ENCODE measurements at places on chromosomes 6 and 20.
A peak's percentile ranks its signal among the peaks of the same experiment; 100 is the strongest.

DNA sequence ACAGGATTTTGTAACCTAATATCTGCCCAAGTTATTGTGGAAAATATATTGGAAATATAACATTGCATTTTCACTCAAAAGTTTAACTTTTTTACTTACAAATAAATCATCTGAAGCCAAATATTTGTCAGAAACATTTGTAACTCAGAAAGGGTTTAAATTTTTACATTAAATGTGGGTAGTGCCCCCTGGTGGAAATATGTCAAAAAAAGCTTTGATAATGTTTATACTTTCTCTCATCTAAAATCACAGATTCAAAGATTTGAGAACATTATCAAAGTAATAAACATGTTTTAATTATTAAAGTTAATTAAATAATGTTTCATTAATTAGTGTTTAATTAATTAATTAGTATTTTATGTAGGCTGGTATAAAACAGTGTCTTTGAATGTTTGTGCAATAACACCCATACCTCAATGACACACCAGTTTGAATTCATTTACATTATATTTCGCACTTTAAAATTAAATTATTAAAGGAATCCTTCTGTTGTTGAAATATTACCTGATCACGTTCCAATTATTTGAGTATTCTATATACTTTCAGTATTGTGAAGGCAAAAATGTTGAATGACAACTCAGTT is 320.1 kb upstream of the FKBP1C start:
- no peak for DNase-seq

- no peak for DNase-seq
Observed at GRCh38 chr6:168007592-168008338, 10.3 kb downstream of the KIF25 start.

- DNase-seq = no peak
Observed at GRCh38 chr6:168939796-168940195, 313.9 kb downstream of the THBS2 start.

DNA sequence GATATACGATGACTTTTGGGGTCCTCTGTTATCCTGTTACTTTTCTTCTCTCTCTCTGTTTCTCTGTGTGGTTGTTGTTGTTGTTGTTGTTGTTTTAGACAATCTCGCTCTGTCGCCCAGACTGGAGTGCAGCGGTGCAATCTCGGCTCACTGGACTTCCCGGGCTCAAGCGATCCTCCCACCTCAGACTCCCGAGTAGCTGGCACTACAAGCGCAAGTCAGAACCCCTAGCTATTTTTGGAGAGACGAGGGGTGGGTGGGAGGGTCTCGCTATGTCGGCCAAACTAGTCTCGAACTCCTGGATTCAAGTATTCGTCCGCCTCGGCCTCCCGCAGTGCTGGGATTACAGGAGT is 19.1 kb upstream of the ABT1 start:
- DNase-seq = no peak

- no peak for DNase-seq
Observed at GRCh38 chr6:169005166-169005565, 248.5 kb downstream of the THBS2 start.

DNA sequence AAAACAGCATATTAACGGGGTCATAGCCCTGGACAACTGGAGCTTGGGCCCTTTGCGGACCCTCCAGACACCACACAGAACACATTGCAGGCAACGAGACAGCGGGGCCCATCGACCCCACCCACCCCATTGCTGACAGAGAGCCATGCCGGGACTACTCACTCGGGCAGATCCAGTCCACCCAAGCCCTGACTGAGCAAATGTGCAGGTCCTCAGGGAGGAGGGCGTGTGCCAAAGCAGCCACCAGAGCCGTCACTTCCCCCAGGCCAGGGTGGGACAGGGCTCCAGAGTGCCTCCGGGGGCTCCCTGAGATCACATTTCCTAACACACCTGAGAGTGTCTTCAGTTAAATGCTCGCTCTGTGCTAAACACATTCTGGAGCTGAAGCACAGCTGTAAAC is 114.9 kb downstream of the CDH4 start:
- no peak for DNase-seq

DNA sequence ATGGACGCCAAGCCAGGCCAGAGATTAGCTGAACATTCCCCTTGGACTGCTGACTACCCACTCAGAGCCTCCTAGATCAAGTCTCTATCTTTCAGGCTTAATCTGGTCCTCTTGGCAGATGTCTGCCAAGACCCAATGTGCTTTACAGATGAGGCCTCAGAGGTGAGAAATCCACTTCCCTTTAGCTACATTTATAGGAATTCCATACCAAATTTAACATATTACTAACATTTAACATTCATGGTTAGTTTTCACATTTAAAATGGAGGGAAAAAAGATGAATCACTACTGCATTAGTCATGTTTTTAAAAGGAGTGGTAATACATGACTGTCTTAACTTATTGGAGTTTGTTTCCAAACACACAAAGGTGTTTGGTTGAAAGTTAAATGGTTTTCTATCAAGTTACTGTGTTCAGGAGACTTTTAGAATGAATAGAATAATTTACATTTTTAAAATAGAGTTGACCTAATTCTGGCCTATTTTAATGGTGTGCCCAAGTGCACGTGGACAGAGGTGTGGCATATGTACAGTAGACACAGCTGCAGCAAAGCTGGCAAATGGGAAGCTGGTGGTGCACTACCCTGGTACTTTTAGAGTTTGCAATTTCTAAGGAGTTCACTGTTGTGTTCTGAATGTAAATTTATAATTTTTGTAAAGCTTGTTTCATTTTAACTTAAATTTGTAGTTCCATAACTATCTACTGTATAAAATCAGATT is 41.9 kb upstream of the CALHM6 start:
- DNase-seq = no peak

DNA sequence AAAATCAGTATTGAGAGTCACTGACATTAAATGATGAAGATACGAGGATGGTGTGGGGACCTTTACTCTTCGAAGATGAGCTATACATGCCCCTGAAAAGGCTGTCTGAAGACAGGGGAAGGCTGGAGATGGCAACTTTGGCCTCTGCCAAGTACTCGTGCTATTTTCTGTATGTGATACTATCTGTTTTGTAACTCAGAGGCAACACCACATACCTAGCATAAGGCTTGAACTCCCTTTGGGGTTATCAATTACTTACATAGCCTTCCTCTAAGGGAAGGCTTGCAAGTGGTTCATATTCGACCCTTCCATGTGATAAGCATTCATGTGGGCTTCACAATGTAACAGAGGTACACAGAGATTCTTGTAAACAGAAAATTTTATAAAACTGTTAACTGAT is 68.7 kb upstream of the FBXO30 start:
- no peak for DNase-seq

DNA sequence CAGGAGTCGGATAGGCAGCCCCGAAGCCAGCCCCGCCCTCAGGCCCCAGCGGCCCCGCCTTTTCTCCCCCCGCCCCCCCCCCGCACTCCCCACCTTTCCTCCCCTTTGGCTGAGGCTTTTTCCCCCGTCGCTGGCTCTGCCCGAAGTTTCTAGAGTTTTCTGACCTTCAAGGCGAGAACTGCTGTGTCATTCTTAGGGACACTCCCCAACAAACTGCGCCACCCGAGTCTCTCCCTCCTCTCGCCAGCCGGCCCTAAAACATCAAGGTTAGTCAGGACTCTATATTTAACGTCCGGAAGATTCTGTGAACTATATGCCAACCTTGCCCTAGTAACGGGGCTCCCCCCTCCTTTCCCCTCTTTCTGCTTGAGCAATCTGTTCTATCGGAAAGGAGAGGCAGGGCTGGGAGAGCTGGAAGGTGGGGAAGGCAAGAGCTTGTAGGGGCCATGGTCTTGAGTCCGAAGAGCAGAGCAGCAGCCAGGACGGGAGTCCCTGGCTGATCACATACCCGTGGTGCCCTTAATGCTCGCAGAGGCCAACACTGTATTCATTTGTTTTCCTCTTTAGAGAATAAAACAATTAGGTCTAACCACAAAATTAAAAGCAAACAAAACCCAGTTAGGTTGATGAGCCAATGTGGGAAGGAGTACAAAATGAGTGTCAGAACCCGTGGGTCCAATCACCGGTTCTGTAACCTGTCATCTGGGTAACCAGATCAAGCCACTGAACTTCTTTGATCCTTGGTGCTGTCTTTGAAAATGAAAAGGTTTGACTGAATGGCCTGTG is 5.3 kb upstream of the HSPA1B start:
- DNase-seq = peak; percentile 60

DNA sequence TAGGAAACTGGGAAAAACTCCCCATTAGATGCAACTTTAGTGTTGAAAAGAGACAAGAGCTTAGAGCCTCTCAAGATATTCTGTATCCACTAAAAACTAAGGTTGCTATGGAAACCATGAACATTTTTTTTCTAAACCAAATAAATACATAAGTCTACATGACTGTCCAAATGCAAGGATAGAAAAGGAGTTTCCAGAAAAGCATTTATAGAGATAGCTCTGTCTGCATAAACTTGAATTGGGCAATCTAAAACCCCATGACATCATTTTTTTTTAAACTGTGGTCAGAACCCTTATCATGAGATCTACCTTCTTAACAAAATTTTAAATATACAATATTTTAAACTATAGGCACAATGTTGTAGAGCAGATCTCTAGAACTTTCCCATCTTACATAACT is 36.4 kb upstream of the FAM83B start:
- DNase-seq = no peak

GRCh38 chr6:8642131-8642530 is 206.8 kb upstream of the SLC35B3 start:
- DNase-seq = no peak

DNA sequence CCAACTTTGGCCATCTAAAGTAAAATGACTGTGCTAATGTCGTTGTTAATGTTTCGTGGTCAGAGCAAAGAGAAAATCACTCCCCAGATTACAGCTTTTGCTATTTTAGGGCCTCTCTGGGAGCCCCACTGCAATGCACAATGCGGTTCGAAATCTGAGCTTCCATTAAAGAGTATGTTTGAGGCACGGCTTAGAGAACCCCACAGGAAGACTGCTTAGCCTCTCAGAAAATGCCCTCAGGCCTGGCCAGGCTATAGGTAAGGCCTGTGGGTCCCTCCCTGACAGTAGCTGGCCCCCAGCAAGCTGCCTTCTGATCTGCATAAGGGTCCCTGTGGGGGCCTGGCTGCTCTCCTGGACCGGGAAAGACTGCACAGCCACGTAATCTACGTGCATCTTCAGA is 274.6 kb downstream of the PTPRT start:
- DNase-seq = no peak

- DNase-seq = no peak
Observed at GRCh38 chr20:23290761-23291574, 59.6 kb upstream of the NXT1 start.

- DNase-seq = no peak
Observed at GRCh38 chr6:68282646-68283045, 352.4 kb upstream of the ADGRB3 start.

DNA sequence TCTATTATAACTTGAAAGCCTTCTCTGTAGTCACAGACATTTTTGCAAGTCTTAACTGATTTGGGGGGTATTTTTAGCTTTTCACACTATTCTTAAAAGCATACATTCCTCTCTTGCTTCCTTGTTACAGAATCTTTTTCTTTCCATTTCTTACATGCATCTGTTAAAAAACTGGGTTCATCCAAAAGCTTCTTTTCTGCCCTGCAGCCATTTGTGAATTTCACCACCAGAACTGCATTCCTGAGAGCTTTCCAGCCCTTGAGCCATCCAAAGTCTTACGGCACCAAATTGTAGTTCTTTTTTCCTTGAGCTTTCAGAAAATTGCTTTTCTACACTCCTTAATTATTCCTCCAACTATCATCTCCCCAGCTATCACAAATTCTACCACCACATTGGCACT is 19.7 kb upstream of the GSTA4 start:
- DNase-seq = no peak

DNA sequence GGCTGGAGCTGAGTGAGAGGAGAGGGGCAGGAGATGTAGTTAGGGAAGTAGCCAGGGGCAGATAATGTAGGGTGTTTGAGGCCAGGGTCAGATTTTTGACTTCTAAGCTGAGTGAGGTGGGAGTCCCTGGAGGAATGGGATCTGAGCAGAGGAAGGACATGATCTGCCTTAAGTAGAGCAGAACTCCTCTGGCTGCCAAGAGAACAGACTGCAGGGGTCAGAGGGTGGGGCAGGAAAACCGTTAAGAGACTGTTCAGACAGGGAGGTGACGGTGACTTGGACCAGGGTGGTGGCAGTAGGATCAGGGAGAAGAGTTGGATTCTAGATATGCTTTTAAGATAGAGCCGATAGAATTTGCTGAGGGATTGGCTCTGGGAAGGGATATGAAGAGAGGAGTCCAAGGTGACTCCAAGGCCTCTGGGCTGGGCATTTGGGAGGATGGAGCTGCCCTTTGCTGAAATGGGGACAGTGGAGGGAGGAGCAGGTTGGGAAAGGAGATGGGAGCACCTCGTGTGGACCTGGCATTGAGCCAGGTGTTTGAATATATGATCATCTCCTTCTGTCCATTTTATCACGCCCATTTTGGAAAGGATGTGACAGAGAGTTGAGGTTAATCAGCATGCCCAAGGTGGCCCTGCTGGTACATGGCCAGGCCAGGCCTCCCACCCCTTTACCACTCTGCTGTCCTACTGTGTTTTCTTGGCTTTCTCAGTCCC is 18.8 kb downstream of the EYA2 start:
- DNase-seq = no peak

GRCh38 chr6:112717401-112717800 is 370.3 kb downstream of the RFPL4B start:
- no peak for DNase-seq

GRCh38 chr20:50959543-50960126 is 1.0 kb downstream of the MOCS3 start:
- DNase-seq = no peak

DNA sequence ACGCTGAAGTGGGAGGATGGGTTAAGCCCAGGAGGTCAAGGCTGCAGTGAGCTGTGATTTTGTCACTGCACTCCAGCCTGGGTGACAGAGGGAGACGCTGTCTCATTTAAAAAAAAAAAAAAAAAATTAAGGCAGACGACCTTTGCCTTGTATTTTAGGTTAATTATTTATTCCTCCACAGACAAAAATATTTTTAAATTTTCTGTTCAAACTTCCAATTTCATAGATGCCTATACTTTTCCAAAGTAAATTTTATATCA is 6.3 kb upstream of the SMIM28 start:
- no peak for DNase-seq

GRCh38 chr20:53337390-53338101 is 256.1 kb downstream of the ZNF217 start:
- no peak for DNase-seq

- DNase-seq = no peak
Observed at GRCh38 chr6:42629845-42630244, 66.0 kb downstream of the UBR2 start.

- no peak for DNase-seq
Observed at GRCh38 chr6:43217351-43217750, 11.9 kb downstream of the DNPH1 start.

- DNase-seq = no peak
Observed at GRCh38 chr6:110226261-110226660, 46.0 kb downstream of the CDC40 start.

Measured in T-helper 1 cell (primary cell).